Aorta (tissue), 5 donors: ENCODE measurements at places on chromosomes 5 and 9.

- peak; percentile 74 for DNase-seq
Observed at GRCh38 chr5:157540707-157541446, 34.7 kb downstream of the ADAM19 start.

GRCh38 chr9:37374892-37375291 lies 47.6 kb upstream of the GRHPR start:
- DNase-seq, result no peak

DNA sequence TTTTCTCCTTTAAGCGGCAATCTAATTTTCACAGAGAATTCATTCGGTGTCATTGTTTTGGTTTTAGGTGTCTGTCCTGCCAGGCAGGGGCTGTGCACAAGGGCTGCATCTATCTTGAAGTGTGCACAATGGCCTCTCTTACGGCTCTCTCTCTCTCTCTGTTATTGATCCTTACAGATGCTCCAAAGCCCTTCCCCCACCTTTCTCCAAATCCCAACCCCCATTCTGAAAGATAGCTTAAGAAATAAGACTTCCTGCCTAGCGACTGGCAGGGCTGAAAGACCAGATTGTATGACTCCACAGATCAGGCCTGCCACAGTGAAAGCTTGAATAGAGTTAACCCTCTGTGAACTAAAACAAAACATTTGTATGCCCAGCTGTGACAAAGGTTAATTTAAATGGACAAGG lies 86.5 kb upstream of the NR5A1 start:
- no peak for DNase-seq

GRCh38 chr9:83047839-83048775 lies 14.8 kb downstream of the RASEF start:
- no peak for DNase-seq

DNA sequence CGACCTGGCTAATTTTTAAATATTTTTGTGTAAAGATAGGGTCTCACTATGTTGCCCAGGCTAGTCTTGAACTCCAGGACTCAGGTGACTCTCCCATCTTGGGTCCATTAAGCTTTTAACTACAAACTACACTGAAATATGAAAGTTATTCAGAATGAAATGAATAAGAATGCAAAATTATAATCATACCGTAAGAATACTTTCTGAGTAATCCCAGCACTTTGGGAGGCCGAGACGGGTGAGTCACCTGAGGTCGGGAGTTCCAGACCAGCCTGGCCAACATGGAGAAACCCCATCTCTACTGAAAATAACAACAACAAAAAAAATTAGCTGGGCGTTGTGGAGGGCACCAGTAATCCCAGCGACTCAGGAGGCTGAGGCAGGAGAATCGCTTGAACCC lies 1.1 kb upstream of the ORM1 start:
- DNase-seq, result no peak
